ENCODE measurements at places on chromosomes 7 and 10. TPM values are rescaled to one million over a fixed set of nuclear protein-coding genes. Genes with fewer than 3 reads are reported as not detected.

Gene GUSB
- 98.8 TPM for polyA plus RNA-seq

Gene CDNF
- polyA plus RNA-seq: 0.25 TPM

DNA sequence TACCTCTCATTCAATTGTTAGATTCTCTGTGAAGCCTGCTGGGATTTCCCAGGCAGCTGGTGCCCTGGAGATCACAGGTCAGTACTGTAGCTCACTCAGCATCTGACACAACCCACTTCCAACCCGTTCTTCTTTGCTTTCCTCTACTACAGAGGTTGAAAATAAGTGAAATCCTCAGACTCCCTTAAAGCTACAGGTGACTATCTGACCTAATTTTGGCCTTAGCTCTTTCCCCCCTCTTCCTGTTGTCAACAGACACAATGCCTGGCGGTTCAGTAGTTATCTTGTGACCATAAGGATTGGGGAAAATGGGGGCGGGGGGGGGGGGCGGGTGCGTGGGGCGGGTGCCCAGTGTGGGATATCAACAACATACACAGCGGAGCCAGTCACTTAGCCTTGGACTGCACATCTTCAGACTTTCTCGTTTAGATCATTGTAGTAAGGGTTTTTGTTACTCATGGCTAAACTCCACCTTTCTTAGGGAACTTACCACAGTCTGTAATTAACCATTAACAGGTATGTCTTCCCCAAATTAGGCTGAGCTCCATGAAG, 37.8 kb downstream of the MTPN start:
- H3K4me3 ChIP-seq: no peak overlapping the region
- H3K27ac ChIP-seq: no peak overlapping the region
- H3K4me1 ChIP-seq: peaks cover 14% of the 10 kb centered on the region
- H3K27me3 ChIP-seq: no peaks in the 10 kb centered on the region
- no peaks in the 10 kb centered on the region for H3K36me3 ChIP-seq

GRCh38 chr7:27793780-27794179, 53.8 kb downstream of the TAX1BP1 start:
- no peaks in the 10 kb centered on the region for H3K27me3 ChIP-seq
- peaks cover 9% of the 10 kb centered on the region for H3K36me3 ChIP-seq
- no peak overlapping the region for H3K27ac ChIP-seq
- no peaks in the 10 kb centered on the region for H3K4me1 ChIP-seq
- no peak overlapping the region for H3K4me3 ChIP-seq

DNA sequence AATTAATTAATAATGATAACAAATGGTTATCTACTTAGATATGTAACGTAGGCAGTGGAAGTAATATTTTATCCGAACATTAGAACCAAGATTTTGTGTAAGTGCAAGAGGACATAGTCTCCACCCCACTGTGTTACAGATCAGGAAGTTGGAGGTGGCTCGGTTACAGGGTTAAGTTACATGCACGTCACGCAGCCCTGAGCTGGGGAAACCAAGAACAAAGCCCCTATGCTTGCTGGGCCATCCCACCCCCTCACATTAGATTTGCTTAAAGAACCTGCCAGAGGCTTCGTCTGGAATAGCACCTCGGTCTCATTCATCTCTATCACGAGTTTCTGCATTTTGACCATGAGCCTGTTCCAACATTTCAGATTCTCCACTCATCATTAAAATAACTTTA, 214.1 kb downstream of the ADARB2 start:
- no peaks in the 10 kb centered on the region for H3K4me1 ChIP-seq
- H3K36me3 ChIP-seq: no peaks in the 10 kb centered on the region
- no peak overlapping the region for H3K27ac ChIP-seq

GRCh38 chr10:98832738-98833137, 386.0 kb upstream of the HPS1 start:
- no peak overlapping the region for H3K4me3 ChIP-seq
- H3K27me3 ChIP-seq: no peaks in the 10 kb centered on the region
- DNase-seq: no peak

- DNase-seq: no peak
- H3K4me3 ChIP-seq: no peak overlapping the region
- no peaks in the 10 kb centered on the region for H3K27me3 ChIP-seq
- no peak overlapping the region for H3K27ac ChIP-seq
These were observed 151.6 kb downstream of the TMEM26 start for GRCh38 chr10:61301575-61301974.

DNA sequence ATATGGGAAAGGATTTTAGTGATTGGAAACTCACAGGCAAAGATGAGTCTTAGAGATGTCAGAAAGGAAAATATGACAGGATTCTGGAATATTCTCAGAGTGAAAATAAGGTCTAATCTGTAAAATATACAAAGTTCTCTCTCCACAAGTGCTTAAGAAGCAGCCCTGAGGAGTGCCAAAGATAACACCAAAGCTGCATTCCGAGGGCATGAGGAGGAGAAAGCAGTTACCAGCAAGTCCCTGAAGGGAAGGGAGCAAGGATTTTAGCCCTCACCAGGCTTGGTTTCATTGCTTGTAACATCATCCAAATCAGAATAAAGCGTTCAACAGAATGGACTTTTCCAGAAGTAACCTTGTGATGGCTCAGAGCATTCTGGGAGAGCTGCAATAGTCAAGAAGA, 31.4 kb upstream of the DLX6 start:
- no peak overlapping the region for H3K27ac ChIP-seq
- H3K27me3 ChIP-seq: no peaks in the 10 kb centered on the region
- no peak for DNase-seq
- H3K4me3 ChIP-seq: no peak overlapping the region
- H3K4me1 ChIP-seq: no peaks in the 10 kb centered on the region

DNA sequence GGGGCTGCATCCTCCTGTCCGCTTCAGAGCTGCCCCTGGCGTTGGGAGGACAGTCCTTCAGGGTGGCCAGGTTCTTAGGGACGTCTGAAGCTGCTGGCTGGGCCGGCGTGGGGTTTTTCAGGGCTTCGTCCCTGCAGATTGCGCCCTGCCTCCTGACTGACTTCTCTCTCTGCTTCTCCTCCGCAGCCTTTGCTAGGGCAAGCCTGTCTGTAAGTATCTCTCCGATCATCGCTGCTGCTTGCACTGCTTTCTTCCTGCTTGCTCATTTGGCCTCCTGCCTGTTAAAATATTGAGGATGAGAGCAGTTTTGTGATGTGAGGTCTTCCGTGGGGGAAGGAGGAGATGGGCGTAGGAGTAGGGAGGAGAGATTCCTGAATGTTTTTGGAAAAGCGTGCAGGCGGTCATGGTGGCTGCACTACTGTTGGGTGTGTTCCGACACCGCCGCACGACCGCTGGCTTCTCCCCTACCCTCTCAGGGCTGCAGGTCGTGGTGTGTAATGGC, 25.3 kb downstream of the PFKFB3 start:
- H3K27ac ChIP-seq: no peak overlapping the region
- H3K4me1 ChIP-seq: peaks cover 14% of the 10 kb centered on the region
- peaks cover 45% of the 10 kb centered on the region for H3K36me3 ChIP-seq
- peak; percentile 53 for DNase-seq

GRCh38 chr7:128778946-128779345, 3.4 kb upstream of the OPN1SW start:
- no peak overlapping the region for H3K4me3 ChIP-seq
- no peak for DNase-seq
- no peaks in the 10 kb centered on the region for H3K36me3 ChIP-seq
- peaks cover 2% of the 10 kb centered on the region for H3K27me3 ChIP-seq
- no peak overlapping the region for H3K27ac ChIP-seq

DNA sequence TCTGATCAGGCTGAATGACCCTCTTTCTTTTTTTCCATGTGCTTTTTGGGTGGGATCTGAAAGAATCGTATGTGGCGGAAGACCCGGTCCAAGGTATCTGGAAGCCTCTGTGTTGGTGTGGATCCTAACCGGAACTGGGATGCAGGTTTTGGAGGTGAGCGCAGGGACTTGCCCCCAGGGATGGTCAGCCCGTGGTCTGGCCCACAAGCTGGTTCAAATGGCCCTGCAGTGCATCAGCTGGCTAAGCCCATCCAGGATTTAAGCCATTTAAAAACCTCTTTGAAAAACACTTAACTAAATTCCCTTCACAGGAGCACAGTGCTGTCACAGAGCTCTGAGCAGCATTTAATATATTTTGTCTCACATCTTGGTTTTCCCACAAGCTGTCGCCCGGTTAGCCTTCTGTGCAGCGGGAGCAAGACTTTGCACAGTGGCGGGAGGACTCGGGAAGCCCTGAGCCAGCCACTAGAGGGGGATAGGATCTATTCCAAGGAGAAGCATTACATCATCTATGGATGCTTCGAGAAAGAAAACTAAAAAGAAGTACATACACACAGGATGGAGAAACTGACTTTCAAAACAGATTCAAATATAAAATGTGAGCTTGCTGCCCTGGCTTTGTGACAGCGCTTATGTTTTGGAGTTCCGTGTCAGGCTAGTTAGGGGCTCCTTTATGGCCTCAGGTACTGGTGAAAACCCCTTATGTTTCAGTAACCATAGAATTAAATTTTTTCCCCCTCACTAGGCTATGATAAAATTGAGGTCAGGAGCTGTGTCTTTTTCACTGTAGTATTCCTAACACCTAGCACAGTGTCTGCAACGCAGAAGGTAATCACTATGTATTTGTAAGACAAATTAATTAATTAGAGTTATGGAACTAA, 11.3 kb downstream of the CPA2 start:
- H3K36me3 ChIP-seq: no peaks in the 10 kb centered on the region
- peak; percentile 58 for DNase-seq
- no peak overlapping the region for H3K4me3 ChIP-seq
- H3K27ac ChIP-seq: no peak overlapping the region

DNA sequence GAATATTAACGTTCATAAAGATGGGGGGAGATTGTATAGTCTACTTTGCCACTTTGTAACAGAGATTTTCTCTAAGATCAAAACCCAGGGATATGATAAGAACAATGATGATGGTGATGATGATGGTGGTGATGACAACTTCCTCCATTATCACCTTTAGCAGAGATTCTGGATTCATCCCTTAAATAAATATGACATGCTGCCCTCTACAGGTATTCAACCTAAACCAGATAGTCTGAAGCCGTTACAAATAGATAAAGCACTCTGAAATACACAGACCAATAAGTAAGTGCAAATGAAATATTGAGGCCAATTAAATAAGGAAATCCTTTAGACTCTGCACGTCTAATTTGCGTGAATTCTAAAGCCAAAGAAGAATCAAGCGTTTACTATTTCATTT, 211.5 kb downstream of the CREB5 start:
- no peaks in the 10 kb centered on the region for H3K36me3 ChIP-seq
- H3K4me1 ChIP-seq: no peaks in the 10 kb centered on the region
- no peak overlapping the region for H3K4me3 ChIP-seq
- H3K27ac ChIP-seq: no peak overlapping the region
- H3K27me3 ChIP-seq: no peaks in the 10 kb centered on the region

DNA sequence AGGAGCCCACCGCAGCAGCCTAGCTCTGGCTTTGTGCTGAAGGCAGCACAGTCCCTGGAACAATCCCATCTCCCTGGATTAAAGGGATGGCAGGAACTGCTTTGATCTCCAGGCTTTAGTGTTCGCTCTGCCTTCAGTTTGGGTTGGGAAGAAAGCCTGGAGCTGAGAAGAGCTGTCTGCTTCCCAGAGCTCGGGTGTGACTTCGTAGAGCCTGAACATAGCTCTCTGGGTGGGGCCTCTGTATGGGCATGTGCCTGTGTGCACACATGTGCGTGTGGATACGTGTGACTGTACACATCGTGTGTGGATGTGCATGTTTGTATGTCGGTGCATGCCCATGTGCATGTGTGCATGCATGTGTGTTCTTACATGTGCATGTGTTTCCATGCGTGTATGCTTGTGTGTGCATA, 8.7 kb downstream of the ADCY1 start:
- H3K4me1 ChIP-seq: no peaks in the 10 kb centered on the region
- H3K27ac ChIP-seq: no peak overlapping the region
- no peak overlapping the region for H3K4me3 ChIP-seq
- peaks cover 2% of the 10 kb centered on the region for H3K27me3 ChIP-seq
- H3K36me3 ChIP-seq: no peaks in the 10 kb centered on the region

GRCh38 chr7:73680501-73680900, 2.8 kb downstream of the DNAJC30 start:
- no peaks in the 10 kb centered on the region for H3K36me3 ChIP-seq
- no peaks in the 10 kb centered on the region for H3K27me3 ChIP-seq
- H3K27ac ChIP-seq: no peak overlapping the region
- peaks cover 14% of the 10 kb centered on the region for H3K4me1 ChIP-seq
- DNase-seq: no peak

Measured in endothelial cell of umbilical vein (primary cell).